ENCODE measurements at places on chromosomes 11 and 22. TPM values are rescaled to one million over a fixed set of nuclear protein-coding genes. Genes with fewer than 3 reads are reported as not detected.

Gene CABP4
- total RNA-seq: 0.62 TPM

Gene NNMT
- total RNA-seq: 409 TPM

Gene PKP3
- 0.67 TPM for total RNA-seq

Gene OR52N4
- total RNA-seq: not detected

Gene MMP27
- total RNA-seq: not detected

Gene RNF215
- total RNA-seq: 10.4 TPM

Gene CRYBB2
- total RNA-seq: not detected

Gene NLRP6
- total RNA-seq: 0.23 TPM

Gene PI4KA
- total RNA-seq: 104 TPM

Gene OR5AR1
- not detected for total RNA-seq

Gene INS
- not detected for total RNA-seq

Gene CD3D
- 1.7 TPM for total RNA-seq

Gene LRRC32
- 35.1 TPM for total RNA-seq

GRCh38 chr11:11170352-11171084 is 182.5 kb downstream of the CSNK2A3 start:
- ATAC-seq: no peak

- no peak for ATAC-seq
These were observed 241.6 kb downstream of the ST3GAL4 start for GRCh38 chr11:126597041-126597440.

- no peak for ATAC-seq
These were observed 46.9 kb downstream of the C11orf96 start for GRCh38 chr11:43989162-43989981.

- no peak for ATAC-seq
These were observed 454 bp downstream of the TMEM218 start for GRCh38 chr11:125111001-125111342.

DNA sequence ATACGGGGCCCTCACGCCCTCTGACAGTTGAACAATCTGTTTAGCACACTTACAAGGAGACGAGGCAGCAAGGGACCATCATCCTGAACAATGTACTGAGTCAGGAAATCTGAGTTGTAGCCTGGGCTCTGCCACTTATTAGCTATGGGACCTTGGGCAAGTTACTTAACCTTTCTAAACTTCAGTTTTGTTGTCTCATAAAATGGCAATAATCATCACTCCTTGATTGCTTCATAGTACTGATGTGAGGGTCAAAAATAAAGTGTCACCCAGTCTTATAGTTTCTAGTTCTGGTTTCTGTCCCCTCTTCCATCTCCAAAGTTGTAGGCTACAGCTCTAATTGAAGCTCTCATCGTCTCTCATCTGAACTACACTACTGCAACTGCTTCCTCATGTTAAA is 46.7 kb downstream of the RELT start:
- ATAC-seq: no peak

- peak; percentile 6 for ATAC-seq
These were observed at the start of gene DLG2 for GRCh38 chr11:85627332-85627997. DLG2 (minus strand) TSS chr11:85627344.

DNA sequence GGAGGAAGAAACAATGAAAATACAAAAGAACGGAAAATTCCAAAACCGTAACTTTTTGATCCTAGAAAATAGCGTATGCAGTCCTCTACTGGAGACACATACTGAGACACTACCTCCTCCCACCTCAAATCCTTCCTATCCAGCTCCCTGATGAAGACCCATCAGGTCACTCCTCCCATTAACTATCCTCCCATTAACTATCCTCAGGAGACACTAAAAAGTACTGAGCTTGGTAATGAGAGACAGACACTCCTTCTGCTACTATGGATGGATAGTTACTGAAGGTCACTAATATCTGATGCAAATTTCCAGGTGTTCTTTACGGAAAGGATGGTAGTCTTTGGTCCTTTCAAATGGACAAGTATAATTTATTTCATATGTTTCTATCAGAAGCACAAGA is 237.5 kb upstream of the BLID start:
- ATAC-seq: no peak

- ATAC-seq: peak; percentile 82
These were observed at the start of gene PKNOX2 for GRCh38 chr11:125164422-125165110. PKNOX2 (plus strand) TSS chr11:125164751; CDS start chr11:125351306, 186,555 bp downstream.

DNA sequence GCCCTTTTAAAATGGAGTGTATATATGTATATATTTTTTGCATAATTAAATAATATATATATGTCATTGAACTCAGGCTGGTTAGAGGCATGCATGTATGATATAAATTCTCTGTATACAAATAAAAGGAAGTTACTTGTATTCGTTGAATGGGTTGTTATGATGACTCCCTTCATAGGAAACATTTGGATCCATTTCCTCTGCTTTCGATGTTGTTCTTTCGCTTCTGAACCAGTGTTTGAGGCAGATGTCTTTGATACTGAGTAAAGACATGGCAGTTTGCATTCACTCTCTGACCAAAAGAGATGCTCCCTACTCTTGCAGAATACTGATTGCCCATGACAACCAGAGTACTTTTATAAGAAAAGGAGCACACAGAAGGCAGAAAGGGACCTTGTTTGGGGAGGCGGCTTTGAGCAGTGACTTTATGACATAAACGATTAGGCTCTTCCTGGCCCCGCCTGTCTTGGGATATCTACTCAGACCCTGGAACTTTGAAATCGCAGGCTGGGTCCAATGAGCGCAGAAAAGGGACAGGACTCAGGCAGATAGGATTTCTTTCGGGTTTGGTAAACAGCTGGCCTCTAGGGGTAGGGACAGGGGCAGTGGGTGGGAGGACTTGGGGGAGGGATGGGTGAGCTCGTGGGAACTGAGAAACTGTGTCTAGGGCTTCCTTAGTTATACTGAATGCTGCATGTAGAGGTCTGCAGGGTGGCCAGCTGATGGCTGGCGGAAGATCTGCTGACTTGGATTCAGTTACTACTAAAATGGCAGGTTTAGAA is 23.2 kb downstream of the TIMP3 start:
- ATAC-seq: no peak

DNA sequence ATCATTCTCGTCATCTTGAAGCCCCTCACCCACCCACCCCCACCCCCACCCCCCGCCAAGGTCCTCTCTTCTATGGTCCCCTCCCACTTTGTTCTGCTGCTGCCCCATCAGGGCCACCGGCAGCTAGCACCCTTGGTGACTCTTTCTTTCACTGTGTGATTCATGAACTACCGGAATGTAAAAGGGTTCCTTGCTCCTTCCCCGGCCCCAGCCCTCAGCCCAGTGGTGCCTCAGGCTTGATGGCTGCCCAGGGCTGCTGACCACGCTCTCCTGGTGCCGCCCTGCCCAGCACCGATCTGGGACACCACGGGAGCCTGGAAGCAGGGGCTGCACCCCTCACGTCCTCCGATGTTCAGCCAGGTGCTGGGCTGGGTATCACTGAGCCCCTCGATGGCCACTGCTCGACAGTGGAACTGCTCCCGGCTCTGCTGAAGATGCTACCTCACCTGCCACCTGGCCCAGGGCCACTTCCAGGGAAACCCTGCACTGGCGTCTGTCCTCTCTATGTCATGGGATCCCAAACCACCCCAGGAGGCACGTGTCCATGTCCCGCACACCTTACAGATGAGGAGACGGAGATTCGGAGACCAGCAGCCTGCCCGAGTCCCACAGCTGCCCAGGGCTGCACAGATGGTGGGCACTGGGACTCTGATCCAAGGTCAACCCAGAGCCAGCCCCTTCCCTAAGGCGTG is 39.7 kb downstream of the IGLL5 start:
- no peak for ATAC-seq

DNA sequence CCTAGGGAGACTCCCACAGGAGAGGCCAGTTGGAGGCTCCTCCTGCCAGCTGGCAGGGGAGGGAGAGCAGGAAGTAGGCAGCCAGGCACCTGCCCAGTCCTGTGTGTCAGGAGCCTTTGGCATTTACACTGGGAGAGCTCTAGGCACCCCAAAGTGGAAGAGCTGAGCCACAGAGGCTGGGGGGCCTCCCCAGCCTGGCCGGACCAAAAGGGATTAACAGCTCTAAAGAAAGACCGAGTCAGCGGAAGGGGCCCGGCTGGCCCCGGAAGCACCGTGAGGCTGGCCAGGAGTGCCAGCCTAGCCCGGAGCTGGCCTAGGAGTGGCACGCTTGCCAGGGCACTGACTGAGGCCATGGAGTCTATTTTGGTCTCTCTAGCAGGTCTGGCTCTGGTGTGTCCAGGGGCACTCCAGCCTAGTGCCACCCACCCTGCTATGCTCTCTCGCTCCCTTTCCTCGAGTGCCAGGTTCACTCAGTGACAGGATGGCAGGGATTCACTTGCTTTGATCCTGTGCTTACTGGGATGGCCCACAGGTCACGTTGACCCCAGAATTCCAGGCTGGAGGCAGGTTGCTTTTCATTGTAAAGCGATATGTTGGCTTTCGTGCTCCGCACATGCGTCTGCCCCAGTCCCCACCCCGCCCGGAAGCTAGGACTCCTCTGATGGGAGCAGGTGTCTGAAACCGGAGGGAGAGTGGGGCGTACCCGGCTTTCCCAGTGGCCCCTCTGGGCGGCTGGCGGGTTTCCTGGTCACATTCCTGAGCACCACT is 3.3 kb upstream of the KMT5B start:
- no peak for ATAC-seq

DNA sequence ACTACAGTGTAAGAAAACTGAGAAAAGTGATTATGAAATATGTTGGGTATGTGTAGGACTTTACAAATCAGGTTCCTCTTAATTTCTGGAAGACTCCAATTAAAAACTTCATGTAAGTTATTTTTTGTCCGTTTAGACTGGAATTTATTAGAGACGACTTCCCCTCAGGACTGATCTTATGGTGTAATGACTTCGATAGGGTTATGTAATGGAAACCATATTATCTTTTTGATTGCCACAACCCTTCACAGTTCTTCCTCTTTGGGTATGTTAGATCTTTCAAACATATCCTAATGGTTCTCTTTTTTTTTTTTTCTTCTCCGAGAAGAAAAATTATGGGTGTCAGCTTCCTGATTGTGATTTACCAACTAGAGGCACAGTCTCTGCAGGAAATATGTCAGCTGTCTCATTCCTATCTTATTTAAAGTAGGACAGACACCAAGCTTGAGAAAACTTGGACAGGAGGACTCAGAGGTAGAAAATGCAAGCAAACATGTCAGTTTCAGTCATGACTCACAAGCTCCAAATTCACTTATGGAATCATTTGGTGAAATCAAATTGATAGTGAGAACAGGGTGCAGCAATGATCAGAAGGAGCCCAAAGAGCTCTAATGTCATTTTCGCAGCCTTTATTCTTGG is 11.1 kb upstream of the LDLRAD3 start:
- ATAC-seq: no peak

DNA sequence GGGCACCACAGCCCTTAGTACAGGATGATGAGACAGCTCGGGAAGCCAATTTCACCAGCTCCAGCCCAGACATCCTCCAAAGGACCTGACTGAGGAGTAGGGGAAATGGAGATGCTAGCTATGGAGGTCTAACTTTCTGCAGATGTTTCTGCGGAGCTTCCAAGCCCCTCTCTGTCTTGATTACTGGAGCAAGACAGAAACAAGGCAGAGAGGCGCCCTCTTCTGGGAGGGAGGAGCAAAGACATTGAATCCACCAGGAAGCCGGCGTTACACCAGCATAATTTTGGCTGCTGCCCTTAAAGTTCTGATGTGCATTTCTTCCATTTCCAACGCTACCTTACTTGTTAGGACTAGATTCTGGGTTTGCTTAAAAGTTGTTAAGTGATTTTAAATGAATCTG is 107.3 kb upstream of the HSD17B12 start:
- no peak for ATAC-seq

GRCh38 chr11:121328176-121328966 is 35.8 kb downstream of the SC5D start:
- no peak for ATAC-seq

DNA sequence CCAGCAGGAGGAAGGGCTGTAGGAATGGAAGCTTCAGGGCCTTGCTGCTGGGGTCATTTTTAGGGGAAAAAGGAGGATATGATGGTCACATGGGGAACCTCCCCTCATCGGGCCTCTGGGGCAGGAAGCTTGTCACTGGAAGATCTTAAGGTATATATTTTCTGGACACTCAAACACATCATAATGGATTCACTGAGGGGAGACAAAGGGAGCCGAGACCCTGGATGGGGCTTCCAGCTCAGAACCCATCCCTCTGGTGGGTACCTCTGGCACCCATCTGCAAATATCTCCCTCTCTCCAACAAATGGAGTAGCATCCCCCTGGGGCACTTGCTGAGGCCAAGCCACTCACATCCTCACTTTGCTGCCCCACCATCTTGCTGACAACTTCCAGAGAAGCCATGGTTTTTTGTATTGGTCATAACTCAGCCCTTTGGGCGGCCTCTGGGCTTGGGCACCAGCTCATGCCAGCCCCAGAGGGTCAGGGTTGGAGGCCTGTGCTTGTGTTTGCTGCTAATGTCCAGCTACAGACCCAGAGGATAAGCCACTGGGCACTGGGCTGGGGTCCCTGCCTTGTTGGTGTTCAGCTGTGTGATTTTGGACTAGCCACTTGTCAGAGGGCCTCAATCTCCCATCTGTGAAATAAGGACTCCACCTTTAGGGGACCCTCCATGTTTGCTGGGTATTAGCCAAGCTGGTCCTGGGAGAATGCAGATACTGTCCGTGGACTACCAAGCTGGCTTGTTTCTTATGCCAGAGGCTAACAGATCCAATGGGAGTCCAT is 14.1 kb downstream of the IL10RA start:
- ATAC-seq: no peak

- no peak for ATAC-seq
These were observed 4.2 kb upstream of the ME3 start for GRCh38 chr11:86676533-86677154.

GRCh38 chr22:37887584-37888378 is 18.3 kb upstream of the MICALL1 start:
- peak; percentile 93 for ATAC-seq

GRCh38 chr11:66068923-66069714 is 953 bp upstream of the PACS1 start:
- peak; percentile 16 for ATAC-seq

DNA sequence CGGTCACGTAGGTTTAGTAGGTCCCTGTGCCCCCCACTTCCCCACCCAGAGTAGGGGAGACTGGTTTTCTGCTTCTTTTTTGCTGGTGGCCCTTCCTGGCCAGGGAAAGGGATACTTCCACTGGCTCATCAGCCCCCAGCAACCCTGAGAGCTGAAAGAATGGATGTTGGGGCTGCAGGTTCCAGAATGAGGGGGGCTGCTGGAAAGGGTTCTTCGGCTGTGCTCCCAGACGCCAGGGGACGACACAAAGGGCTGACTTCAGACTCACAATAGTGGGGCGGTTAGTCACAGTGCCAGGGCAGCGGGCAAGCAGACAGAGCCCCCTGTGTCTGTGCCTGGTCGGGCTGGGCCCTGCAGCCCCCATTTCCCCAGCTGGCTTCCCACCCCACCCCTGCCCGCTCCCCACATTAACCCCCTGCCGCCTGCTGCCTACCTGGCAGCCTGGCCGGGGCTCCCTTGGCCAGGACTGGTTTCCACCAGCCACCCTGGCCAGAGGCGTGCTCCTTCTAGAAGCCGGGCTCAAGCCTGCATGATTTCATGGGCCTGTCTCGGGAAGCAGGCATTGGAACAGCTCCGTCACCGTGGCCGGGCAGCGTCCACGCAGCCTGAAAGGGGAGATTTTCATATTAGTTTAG is 79.1 kb upstream of the WNT7B start:
- no peak for ATAC-seq

- ATAC-seq: no peak
These were observed 263.3 kb downstream of the ETS1 start for GRCh38 chr11:128324051-128324481.

All from gastroesophageal sphincter (tissue), 4 donors.